NAMALWA (cell line): ENCODE measurements at places on chromosomes 11 and 22.

- no peak for DNase-seq
Measured at GRCh38 chr11:37108436-37109285, 510.6 kb upstream of the RAG2 start.

DNA sequence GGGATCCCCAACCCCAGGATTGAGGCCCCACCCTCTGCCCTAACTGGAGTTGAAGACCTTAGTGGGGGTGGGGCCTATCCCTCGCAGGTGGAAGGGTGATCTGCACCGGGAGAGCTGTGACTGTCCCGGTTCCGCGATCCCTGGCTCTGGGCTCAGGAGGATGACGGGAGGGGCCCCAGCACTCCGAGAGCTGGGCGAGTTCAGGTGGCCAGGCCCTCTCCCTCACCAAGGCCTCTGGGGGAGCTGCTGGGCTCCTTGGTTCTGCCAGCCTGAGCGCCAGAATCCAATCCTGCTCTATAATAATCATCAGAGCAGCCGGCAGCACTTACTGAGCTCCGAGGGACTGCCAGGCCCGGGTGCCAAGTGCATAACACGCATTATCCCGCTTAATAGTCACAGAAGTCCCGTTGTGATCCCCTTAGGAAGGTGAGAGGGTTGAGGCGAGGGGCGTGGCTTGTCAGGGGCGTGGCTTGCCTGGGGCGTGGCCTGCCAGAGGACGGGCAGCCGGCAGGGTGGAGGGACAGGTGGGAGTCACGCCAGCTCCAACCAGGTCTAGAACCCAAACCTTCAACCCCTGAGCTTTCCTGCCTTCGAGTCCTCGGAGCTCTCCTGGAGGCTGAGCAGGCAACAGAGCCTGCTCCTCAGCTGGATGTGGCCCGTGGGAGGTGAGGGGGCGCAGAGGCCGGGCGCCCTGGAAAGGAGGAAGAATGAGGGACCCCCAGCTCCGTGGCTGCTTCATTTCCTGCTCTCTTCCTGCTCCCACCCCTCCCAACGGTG, 7.3 kb upstream of the SYT7 start:
- DNase-seq, result peak; percentile 33

- no peak for DNase-seq
Measured at GRCh38 chr11:114133548-114134329, 74.2 kb downstream of the ZBTB16 start.

DNA sequence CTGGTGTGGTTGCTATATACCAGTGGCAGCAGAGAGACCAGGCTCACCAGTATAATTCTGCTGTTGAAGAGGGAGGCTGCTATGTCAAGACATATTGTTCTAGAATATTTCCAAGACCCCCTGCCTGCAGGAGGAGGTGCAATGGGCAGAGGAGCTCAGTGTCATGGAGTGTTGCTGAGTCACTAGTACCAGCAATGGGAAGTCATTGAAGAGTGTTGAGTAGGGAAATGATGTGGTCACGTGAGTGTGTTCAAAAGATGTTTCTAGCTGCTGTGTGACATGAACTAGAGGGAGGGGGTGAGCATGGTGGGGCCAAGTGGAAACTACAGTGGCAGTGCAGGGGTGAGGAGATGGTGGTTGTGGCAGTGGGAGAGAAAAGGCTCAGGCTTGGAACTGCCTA, 76.3 kb upstream of the BIRC3 start:
- no peak for DNase-seq

DNA sequence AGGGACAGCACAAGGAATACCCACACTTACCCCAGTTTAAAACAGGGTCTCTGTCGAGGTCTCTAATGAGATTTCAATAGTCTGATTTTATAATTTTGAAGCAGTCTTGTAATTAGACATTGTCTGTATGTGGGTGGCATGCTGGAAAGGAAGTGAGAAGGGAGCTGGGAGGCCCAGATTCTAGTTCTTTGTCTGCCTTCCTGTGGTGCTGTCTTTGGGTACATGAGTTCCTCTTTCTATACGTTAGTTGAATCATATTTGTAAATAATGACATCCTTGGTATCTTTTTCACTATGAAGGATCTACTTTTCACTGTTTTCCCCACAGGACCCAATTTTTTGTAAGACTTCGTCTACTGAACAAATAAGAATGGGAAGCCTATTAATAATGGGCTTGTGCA, 42.0 kb upstream of the TENM4 start:
- DNase-seq, result peak; percentile 6

DNA sequence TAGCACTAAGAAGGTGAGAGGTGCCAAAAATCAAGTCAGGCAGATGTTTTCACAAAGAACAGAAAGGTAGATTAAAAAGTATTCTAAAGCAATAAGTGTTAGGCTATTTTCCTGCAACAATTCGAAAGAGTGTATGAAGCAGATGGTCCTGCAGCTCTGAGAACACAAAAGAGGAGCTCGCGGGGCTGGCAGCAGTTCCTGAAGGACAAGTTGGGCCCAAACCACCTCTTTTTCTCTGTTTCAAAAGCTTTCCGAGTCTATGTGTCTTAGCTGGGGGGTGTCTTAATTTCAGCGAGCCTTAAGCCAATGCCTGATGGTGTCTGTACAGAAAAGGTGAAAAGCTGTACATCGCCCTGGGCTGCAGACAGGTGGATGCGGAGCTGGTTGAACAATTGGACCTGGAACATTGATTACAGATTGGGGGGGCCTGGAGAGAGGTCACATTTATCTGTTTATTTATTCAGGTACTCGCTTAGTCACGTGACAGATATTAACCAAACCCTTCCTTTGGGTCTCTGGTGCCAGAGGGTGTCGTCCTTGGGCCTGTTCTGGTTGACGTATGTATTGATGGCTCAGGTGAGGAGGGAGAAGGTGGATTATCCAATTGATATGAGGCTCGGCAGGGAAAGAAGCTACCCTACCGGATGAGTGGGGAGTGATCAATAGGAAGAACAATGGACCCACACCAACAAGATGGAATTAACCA, 24.7 kb downstream of the GRIK4 start:
- DNase-seq, result no peak

DNA sequence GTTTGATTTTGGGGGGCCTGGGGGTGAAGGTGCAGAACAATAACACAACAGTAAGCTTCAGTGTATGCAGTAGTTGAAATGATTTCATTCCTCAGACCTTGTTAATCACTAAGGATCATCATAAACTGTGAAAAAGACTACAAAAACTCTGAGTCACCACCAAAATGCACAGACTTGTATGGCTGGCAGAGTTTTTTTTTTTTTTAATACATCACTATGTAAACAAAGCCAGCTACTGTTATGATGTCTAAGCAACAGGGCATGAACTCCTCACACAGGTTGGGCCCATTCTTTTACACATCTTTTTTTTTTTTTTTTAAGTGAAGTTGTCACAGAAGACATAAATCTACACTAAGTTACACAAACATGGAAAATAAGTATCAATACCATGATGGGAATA, 311.9 kb downstream of the GUCY1A2 start:
- DNase-seq, result no peak

DNA sequence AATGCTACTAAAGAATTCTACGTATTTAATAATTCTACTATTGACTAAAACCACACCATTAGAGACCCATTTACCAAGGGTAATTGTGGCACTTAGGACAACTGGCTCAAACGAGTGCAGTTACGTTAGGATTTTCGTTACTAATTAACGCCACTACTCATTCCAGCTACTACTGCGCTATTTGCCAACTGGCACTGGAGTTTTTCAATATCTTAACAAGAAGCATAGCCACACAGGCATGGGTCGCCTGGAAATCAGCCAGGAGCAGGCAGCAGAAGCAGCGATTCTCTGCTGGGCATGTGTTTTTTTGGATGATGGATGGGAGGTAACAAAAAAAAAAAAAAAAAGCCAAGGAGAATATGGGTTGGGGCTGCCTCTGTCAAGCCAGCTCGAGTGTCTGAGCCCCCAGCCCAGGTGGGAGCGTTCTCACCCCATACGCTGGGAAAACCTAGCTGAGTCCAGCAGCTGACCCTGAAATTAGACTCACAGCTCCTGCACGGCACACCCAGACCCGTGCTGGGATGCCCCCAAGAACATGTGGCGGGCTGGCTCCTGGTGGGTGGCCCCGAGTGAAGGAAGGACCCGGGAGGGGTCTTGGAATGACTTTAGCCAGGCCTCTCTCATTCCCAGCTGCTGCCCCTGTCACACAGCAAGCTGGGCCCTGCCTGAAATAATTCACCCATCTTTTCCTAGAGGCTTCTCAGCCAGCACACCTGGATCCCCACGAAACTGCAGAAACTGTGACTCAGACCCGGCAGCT, 214.0 kb downstream of the BRD1 start:
- DNase-seq, result no peak
